ENCODE measurements at places on chromosomes 2 and 18.

DNA sequence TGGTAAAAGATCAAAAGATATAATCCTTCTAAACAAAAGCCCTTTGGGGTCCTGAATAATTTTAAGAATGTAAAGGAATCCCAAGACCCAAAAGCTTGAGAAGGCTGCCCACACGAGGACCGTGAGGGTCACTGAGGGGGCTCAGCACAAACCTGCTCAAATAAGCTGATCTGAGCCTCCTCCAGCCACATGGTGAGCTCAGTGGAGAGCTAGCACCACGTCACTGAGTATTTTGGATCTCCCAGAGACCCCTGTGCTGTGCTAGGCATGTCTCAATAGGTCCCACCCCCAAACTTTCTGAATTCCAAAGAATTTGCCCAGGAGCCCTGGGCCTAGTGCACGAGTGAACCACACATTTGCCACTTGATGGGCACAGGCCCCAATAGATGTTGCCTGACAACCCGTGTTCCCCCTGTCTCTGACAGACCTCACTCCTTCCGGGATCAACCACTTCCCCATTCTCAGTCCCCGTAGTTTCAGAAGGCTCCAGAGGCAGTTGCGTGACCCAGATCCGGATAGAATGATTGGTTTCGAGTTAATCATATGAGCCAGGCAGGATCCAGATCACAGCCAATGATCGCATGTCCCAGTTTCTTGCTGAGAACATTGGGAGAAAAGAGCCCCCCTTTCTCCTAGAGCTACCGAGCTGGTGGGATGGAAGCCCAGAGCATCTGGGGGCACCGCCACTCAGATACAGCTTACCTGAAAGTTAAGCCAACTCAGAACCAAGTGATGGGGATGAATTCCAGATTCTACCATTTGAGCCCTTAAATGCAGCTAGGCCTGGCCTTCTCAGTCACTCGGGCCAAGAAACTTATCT, 203.8 kb downstream of the TNS1 start:
- DNase-seq: no peak

DNA sequence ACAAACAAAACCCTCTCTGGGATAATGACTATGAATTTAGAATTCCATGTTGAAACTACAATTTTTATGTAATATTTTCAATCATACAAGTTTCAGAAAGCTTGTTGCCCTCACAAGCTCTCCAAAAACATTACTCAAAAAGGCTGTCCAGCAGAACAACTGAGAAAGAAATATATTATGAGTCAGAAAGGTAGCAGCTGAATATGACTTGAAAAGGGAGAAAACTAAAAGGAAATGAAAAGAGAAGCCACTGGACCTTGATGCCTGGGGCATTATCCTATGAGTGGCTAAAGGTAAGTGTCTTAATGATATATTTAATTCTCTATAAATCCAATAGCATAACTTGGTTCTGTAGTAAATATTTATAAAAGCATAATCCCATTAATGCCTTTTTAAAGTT, 61.8 kb downstream of the NXPH2 start:
- DNase-seq: no peak

GRCh38 chr2:120794716-120795115, 59.0 kb downstream of the GLI2 start:
- DNase-seq: no peak

- peak; percentile 42 for DNase-seq
Observed at GRCh38 chr2:185145316-185146121, 547.2 kb downstream of the ZNF804A start.

- no peak for DNase-seq
Observed at GRCh38 chr2:25548601-25549000, 124.8 kb downstream of the DTNB start.

DNA sequence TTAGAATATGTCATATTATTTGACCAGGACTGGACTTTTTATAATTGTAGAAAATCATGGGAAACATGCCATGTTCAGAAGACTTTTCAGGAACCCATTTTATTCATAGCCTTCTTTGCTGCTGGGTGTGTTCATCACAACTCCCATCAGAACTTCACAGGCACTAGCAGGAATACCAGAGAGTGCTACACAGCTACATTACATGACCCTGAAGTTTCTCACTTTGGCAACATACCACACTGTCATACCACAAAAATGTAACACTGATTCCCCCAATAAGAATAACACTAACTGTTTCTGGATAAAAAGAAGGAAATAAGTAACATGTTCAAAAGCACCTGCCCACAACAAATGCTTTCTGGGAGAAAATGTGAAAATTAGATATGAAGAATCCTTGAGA, 405.4 kb downstream of the CDH2 start:
- DNase-seq: no peak

DNA sequence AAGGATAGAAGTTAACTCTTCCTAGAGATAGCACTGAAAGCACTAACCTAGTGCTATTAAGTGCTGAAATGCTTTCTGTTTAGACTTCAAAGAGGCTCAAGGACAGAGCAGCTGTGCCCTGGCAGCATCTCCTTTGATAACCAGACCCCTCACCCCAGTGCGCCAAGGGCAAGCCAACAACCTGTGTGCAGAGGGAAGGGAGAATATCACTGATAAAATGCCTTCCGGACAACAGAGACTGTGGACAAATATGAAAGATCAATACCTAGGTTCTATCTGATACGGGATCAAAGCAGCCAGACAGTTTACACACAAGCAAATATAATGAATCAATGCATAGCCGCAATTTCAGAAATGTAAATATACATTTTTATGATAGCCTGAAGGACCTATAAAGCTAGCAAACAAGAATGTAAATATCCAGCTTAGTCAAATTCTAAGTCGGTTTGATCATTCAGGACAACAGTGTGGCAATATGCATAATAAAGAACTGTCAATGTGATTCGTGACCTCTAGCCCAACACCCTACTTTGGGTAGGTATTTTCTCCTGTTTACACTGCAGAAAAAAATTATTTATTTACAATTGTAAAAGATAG, 91.8 kb upstream of the RFX8 start:
- peak; percentile 92 for DNase-seq

DNA sequence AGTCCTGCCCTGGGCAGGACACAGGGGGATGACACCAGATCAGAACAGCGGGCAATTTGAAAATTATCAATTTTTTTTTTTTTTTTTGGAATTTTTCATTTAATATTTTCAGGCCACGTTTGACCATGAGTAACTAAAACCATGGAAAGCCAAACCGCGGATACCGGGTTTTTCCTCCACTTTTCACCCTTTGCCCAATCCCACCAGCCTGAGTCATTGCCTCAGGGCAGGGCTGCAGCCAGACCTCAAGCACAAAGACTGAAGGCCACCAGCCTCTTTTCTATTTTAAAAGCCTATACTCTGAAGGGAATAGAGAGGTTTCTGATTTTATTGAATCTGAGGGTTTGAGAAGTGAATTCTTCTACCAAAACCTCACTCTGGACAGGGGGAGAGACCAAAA, 381.1 kb downstream of the IRS1 start:
- DNase-seq: no peak

GRCh38 chr2:226791056-226791486, 8.5 kb downstream of the IRS1 start:
- peak; percentile 80 for DNase-seq

- no peak for DNase-seq
Observed at GRCh38 chr2:96553176-96553956, 16.8 kb downstream of the ARID5A start.

- DNase-seq: no peak
Observed at GRCh38 chr2:141599721-141600120, 531.1 kb downstream of the LRP1B start.

- DNase-seq: no peak
Observed at GRCh38 chr2:105836840-105837692, 92.4 kb downstream of the NCK2 start.

GRCh38 chr2:59745085-59745484, 808.4 kb downstream of the BCL11A start:
- DNase-seq: no peak

DNA sequence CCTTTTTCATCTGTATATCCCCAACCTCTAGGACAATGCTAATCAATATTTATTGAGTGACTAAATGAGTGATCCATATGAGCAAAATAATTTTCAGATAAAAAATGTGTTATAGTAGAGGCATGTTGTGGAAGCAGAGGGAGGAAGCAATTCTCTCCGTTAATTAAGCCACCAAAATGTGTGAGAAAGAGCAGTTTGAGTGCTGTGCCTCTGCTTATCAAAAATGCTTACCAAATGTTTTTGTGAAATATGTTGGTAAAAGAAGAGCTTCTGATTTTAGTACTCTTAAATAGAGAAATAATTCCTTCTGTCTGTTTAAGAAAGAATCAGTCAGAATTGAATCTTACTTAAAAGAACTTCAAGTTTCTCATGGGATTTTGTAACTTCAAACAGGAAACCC, 90.3 kb downstream of the DTNA start:
- DNase-seq: no peak

DNA sequence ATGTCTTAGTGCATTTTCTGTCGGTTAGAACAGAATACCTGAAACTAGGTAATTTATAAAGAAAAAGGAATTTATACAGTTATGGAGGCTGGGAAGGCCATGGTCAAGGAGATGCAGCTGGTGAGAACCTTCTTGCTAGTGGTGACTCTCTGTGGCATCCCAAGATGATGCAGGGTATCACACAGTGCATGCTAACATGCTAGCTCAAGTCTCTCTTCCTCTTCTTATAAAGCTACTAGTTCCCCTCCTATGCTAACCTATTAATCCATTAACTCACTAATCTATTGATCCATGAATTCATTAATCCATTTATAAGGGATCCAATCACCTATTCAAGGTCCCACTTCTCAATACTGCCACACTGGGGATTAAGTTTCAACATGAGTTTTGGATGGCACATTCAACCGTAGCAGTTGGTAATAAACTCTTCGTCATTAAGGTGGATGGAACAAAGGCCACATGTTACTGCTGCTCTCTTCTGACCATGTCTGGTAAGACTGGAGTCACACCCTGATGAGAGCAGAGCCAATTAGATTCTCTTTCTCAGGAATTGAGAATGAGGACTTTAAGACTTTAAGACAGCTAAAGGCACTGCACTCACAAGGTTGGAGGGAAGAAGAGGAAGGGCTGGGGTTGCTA, 211.6 kb upstream of the SMAD7 start:
- DNase-seq: no peak

GRCh38 chr2:189217541-189217940, 38.0 kb upstream of the COL5A2 start:
- no peak for DNase-seq

DNA sequence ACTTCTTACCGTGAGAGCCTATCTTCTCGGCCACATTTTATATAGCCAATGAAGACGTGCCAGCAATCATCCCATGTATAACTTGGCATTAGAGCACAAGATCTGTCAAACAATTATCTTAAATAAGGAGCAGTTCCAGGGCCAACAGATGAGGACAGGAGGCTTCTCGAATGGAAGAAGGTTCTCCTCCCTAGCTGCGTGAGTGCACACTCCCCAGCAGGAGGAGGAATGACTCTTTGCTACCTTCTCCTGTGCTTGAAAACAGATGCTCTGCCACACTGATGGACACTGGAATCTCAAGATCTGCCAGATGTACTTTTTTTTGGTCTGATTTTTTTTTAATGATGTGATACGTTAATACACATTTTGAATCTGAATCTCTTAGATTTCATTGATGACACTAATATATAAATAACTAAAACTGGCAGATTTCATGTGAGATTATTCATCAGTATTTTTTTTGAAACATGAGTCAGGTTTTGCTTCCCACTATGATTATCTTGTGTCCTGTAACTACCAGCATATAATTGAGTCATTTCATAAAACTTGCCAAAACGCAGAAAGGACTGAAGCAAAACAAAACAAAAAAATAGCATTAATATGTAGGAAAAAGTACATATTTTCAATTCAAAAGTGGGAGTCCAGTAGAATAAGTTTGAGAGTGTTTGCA, 626 bp upstream of the VIT start:
- peak; percentile 2 for DNase-seq

- DNase-seq: no peak
Observed at GRCh38 chr2:49194701-49195100, 40.4 kb upstream of the FSHR start.

DNA sequence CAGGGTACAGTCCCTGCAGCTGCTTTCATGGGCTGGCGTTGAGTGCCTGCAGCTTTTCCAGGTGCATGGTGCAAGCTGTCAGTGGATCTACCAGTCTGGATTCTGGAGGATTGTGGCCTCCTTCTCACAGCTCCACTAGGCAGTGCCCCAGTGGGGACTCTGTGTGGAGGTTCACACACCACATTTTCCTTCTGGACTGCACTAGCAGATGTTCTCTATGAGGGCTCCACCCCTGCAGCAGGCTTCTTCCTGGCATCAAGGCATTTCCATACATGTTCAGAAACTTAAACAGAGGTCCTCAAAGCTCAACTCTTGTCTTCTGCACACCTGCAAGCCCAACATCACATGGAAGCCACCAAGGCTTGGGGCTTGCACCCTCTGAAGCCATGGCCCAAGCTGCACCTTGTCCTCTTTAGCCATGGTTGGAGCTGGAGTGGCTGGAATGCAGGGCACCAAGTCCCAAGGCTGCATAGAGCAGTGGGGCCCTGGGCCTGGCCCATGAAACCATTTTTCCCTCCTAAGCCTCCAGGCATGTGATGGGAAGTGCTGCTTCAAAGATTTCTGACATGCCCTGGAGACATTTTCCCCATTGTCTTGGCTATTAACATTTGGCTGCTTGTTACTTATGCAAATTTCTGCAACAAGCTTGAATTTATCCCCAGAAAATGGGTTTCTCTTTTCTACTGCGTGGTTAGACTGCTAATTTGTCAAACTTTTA, 250.2 kb upstream of the COPS8 start:
- no peak for DNase-seq

- DNase-seq: no peak
Observed at GRCh38 chr2:191443446-191443845, 198.2 kb downstream of the MYO1B start.

DNA sequence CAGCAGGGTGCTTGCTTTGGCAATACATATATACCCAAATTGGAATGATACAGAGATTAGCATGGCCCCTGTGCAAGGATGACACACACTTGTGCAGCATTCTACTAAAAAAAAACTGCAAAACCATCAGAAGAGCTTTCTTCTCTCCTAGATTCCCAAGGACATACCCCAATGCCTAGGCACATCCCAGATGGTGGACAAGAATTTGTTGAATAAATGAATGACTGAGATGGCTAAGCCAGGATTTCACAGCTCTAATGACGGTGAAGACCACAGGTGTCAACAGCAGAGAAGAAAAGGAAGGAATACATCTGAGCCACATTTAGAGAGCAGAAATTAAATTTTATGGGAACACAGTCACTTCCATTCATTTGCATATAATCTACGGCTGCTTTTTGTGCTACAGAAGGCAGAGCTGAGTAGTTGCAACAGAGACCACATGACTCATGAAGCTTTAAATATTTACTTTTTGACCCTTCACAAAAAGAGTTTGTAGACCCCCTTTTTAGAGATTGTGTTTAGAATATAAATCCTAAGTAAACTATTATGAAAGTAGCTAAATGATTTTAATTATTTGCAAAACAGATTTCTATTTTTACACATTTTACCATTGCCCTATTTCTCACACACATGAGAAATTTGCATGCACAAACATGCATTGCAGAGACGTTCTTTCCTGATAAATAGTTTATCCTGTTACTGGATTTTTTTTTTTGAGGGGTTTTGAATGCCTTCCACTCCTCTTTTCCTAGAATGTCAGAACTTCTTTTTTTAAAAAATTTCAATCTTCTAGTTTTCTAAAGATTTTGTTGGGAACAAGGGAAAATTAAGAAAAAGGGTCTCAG, 119.0 kb downstream of the PMAIP1 start:
- DNase-seq: no peak

- no peak for DNase-seq
Observed at GRCh38 chr2:38948995-38949394, 59.3 kb downstream of the ARHGEF33 start.
